Kasumi-1 (cell line): ENCODE measurements at places on chromosomes 2 and 18.

- no peak for DNase-seq
These were observed 121.8 kb downstream of the GPR39 start for GRCh38 chr2:132538331-132538855.

DNA sequence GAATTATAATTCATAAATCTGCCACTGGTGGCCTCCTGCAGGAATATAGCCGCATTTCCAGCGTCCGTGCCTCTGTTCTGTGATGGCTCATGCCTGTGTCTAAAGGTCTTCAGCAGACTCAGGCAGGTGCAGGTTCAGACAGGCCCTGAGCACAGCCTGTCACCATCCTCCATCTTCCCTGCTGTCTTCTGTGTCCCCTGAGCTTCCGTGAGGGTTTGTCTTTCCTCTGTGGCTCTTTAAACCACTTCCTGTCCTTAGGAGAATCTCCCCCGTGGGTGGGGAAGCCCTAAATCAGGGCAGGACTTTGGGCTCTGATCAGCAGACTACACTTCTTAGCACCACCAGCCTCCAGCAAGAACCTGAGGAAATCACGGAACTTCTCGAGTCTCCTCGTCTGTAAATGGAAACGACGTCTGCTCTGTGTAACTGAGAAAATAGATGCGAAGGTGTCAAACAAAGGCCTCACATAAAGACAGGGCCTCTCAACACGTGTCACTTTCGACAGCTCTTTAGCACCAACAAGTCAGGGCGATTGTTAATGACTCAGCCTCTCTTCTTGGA, 24.1 kb upstream of the NFATC1 start:
- peak; percentile 14 for DNase-seq

- DNase-seq = no peak
These were observed 55.6 kb upstream of the TEX51 start for GRCh38 chr2:126843081-126843480.

DNA sequence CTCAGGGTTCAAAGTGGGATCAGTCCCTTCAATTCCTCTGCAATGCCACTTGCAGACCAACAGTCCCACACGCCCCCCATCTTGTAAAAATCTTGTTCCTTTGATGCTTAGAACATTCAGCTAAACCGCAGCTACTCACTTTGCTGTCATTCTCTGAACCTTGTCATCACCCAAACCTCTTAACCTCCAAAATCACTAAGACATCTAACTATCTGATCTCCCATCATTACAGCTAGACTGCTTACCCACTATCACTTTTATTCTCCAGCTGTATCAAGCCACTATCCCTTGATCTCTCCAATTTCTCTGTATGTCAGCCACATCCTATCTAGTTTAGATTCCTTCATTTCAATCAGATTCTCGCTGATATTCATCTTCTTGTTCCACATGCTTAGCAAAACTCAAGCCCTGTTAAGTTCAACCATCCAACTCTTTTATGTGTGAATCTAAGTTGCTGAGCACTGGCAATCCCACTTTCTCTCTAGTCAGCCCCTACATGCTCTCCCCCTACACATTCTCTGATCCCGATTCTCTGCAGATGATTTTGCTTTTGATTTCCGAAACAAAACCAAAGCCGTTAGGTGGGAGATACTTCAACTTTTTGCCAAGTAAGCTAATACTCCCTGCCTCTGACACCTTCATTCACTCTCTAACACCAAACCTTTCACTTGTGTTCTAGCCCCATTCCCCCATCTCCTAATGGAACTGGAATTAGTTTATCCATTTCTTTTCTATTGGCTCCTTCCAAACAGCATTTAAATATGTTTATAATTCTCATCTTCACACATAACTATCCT, 4.6 kb downstream of the GTF3C2 start:
- no peak for DNase-seq

DNA sequence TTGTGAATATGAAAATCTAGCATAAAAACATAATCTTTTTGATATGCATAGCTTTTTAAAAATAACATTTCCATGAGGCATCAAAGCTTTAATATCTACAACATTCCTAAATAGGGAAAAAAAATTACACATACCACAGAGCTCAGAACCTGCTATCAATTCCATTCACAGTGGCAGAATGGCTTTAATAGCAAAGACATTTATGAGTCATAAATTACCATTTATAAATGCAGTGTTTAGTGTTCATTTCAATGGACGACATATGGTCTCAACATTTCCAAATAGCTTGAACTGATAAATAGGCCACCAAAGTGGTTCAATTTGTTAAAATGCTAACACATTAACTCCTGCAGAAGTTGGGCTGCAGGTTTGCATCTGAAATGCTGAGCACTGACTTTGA, 600.6 kb upstream of the SETBP1 start:
- no peak for DNase-seq

- DNase-seq = no peak
These were observed 40.5 kb upstream of the TMEM18 start for GRCh38 chr2:717661-718060.

DNA sequence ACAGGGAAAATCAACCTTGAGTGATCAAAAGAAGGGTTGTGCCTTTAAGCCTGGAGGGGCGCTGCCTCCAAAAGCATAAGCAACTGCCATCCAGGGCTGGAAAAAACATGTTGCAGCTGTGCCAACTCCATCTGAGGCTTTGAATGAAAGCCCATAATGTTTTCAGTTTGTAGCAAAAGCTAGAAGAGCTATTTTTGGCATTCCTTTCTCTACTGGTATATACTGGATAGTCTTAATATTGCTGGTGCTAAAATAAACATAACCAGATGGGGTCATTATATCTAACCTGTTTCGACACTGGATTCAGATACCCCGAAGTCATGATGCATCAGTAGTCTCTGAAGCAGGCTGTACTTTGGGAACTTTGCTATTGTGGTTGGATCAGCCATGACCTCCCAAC, 25.1 kb downstream of the ANXA4 start:
- no peak for DNase-seq

DNA sequence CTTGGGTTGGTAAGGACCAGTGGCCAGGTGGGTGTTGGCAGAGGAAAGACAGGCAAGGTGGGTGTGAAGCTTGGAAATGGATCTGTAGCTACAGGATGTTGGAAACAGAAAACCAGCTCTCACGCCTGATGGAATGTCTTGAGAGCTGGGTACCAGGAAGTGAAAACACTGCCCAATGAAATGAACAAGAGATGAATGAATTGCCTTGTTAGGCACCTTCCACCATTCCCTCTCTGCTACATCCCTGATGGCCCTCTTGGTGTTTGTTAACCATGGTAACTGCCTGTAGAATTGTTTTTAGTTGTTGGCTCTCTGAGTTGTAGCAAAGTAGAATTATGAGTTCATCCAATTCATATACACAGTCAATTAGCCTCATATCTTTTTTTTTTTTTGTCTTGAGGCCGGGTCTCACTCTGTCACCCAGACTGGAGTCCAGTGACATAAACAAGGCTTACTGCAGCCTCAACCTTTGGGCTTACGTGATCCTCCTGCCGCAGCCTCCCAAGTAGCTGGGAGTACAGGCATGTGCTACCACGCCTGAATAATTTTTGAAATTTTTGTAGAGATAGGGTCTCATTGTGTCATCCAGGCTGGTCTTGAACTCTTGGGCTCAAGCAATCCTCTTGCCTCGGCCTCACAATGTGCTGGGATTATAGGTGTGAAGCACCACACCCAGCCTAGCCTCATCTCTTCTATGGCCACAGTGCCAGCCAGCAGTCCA, 9.5 kb downstream of the KCMF1 start:
- DNase-seq = no peak

GRCh38 chr18:23171581-23172156, 36.4 kb downstream of the CABLES1 start:
- no peak for DNase-seq

DNA sequence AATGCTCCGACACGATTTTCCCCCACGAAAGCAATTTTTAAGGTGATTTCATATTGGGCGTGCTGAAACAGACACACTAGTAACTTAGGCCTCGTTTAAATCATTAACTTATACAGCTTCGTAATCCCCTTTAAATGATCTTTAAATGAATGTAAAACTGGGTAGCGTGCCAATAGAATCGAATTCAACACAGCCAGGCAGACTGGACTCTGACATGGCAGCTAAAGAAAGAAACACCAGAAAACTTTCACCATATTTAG, 2.4 kb upstream of the ID2 start:
- DNase-seq = no peak

GRCh38 chr2:71611781-71612527, 158.6 kb downstream of the DYSF start:
- DNase-seq = no peak

GRCh38 chr2:3608373-3609278, 13.7 kb downstream of the COLEC11 start:
- DNase-seq = no peak

DNA sequence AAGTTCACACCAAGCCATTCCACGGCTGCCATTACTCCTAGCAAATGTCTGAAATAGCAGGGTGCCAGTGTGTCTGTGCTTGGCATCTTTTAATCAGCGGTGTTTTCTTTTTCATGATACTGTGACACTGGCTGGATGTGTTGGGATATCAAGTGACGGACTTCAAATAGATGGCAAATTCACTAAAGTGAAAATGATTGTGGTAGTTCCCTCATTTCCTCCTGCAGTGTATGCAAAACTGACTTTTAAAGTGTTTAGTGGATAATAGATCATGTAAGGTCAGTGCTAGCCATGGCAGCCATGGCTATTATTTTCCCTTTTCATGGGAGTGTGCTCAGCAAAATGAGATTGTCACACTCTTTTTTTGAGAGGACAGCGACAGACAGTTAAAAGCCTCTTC, 261.5 kb upstream of the SIX3 start:
- DNase-seq = no peak

GRCh38 chr2:5617796-5618195, 74.4 kb upstream of the SOX11 start:
- no peak for DNase-seq

- DNase-seq = no peak
These were observed 6.3 kb downstream of the SNORC start for GRCh38 chr2:232876161-232876977.

GRCh38 chr18:73681398-73681797, 466.2 kb downstream of the FBXO15 start:
- no peak for DNase-seq

DNA sequence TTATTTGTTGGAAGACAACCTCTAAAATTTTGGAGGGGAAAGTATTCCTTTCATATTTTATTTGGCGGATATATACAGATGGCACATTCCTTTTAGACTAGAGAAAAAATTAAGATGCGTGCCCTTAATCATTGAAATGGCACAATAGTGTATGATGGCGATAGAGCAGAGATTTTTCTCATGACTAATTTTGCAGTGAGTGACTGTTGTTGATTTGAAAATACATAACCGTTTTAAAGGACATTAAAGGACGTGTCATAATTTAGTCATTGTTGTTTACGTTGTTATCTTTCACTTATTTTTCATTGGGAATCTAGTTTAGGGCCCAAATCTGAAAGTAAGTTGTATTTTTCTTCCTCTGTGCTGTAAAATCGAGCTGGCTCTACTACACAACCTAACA, 61.7 kb downstream of the CERS6 start:
- DNase-seq = no peak

- no peak for DNase-seq
These were observed 201.3 kb upstream of the FSHR start for GRCh38 chr2:49355611-49356010.

DNA sequence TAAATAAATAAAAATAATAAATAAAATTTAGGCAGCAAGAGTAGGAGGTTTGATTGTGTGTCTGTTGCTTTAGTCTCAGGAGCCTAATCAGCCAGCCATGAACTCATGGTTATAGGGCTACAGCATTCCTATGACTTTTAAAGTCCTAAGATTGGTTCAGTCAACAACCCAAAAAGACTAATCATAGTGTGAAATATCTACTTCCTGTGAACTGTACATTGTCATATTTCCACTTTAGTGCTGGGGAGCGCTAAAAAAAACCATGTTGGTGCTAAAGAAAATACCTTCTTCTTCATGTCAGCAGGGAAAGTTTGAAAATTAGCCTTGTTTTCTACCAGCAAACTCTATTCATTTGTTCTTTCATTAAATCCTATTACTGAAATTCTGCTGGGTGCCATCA, 521.6 kb downstream of the RNF144A start:
- no peak for DNase-seq

- no peak for DNase-seq
These were observed 125.5 kb downstream of the MC4R start for GRCh38 chr18:60247103-60247502.

DNA sequence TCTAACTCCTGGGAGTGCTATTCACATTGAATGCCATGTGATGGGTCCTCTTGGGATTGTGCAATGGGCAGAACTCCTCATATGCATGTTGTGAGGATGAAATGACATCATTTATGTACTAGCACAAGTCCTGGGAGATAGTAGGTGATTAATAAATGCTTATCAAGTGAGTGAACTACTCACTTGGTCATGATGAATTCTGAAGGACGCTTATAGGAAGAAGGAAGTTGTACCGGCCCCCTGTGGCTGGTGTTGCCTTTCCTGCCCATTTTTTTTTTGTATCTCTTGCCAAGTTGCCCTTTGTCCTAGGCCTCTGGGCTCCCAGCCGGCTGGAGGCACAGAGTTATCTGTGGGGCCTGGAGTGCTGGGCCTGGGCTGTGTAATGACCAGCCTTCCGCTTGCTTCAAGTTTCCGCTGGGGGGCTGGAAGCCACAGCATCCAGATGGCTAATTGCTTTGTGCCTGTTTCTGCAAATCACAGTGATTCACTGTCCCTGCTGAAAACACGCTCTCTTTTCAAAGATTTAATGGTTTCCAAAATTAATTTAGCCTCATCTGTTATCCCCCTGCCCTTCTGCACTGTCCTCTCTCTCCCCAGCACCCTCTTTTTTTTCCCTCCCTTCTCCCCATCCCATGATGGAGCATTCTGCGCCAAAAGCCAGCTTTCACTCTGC, 33.7 kb upstream of the MRPL33 start:
- DNase-seq = no peak

- no peak for DNase-seq
These were observed 1293.7 kb upstream of the SLC39A10 start for GRCh38 chr2:194363295-194363694.

- DNase-seq = no peak
These were observed 43.3 kb downstream of the LRRFIP1 start for GRCh38 chr2:237670641-237671040.

DNA sequence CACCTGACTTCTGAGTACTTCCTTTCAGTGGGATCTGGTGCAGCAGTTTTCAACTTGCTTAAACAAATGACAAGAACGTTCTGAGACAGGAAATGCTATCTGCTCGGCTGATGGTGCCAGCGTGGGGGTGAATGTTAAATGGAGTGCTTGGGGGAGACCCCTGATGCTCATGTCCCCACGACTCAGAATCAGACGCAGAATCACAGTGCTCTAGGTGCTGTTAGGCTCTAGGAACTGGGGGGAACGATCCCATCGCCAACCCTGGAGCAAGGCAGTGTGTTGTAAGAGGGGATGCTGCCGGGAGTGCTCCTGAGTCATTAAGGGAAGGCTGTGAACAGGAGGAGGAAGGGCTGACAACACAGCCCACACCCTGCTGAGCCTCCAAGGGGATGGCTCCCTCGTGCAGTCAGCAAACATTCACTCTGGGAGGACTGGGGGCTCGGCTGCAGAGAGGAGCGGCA, 34.1 kb upstream of the KCNF1 start:
- no peak for DNase-seq

DNA sequence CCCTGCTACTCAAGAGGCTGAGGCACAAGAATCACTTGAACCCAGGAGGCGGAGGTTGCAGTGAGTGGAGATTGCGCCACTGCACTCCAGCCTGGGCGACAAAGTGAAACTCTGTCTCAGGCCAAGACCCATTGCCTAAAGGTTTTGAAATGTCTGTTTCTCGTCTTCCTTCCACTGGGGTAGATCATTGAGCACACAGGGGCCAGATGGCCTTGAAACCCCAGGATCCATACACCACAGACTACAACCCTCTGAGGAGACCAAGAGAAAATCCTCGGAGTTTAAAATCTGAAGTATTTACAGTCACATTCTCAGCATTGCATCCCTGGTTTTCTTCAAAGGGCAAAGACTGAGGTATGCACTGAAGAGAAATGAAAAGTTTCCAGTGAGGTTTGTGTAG, 7.1 kb upstream of the EPAS1 start:
- no peak for DNase-seq
